ENCODE measurements at places on chromosomes 3 and 15. TPM values are rescaled to one million over a fixed set of nuclear protein-coding genes. Genes with fewer than 3 reads are reported as not detected.

CHCHD6 gene
- total RNA-seq, result 17.2 TPM

CNTN4 gene
- 23.0 TPM for total RNA-seq

BFSP2 gene
- total RNA-seq, result not detected

PPP1R14D gene
- total RNA-seq, result not detected

TRH gene
- 1.7 TPM for total RNA-seq
